A549 treated with AZD2906 at 1 μM for 4 hours (cell line): ENCODE measurements at places on chromosomes 4 and X. TPM values are rescaled to one million over a fixed set of nuclear protein-coding genes. Genes with fewer than 3 reads are reported as not detected.

DKK2 gene
- total RNA-seq = not detected in 5 replicates

C1QTNF7 gene
- total RNA-seq = not detected in 5 replicates

TBX22 gene
- not detected in 5 replicates for total RNA-seq

SLC6A14 gene
- total RNA-seq = not detected in 5 replicates

SPIN2A gene
- 0.09 to 0.15 TPM (median 0.11 TPM) in 5 replicates for total RNA-seq

ARHGAP6 gene
- total RNA-seq = 0.01 to 0.13 TPM (median 0.10 TPM) in 3 of 5 replicates, not detected in the others

WDR17 gene
- total RNA-seq = 1.1 to 1.9 TPM (median 1.3 TPM) in 5 replicates

NUDT11 gene
- 2.7 to 3.6 TPM (median 2.8 TPM) in 5 replicates for total RNA-seq

PIN4 gene
- total RNA-seq = 33.1 to 63.3 TPM (median 36.8 TPM) in 5 replicates
